ENCODE measurements at places on chromosomes 3 and 15. TPM values are rescaled to one million over a fixed set of nuclear protein-coding genes. Genes with fewer than 3 reads are reported as not detected.

DNA sequence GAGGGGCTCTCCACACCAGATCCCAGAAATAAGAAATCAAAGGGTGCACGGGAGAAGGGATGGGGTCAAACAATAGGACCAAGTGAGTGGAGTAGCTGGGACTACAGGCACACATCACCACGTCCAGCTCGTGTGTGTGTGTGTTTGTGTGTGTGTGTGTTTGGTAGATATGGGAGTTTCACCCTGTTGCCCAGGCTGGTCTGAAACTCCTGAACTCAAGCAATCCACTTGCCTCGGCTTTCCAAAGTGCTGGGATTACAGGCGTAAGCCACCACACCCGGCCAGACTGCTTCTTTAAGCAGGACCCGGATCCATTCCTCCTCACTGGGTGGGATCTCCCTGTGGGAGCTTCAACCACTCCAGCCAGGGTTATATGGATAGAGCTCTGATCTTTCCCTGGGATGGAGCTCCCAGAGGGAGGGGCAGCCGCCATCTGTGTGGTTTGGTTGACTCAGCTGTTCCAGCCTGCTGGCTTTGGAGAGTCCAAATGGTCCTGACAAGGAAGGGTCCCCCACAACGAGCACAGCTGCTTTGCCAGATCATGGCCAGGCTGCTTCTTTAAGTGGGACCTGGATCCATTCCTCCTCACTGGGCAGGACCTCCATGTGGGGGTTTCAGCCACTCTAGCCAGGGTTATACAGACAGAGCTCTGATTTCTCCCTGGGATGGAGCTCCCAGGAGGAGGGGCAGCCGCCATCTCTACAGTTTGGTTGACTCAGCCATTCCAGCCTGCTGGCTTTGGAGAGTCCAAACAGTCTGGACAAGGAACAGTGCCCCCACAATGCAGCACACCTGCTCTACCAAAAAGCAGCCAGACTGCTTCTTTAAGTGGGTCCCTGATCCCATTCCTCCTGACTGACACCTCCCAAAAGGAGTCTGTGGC, 9.1 kb upstream of the AVEN start:
- DNase-seq, result no peak

GRCh38 chr3:150898046-150898754, 7.0 kb downstream of the MINDY4B start:
- no peak for DNase-seq

DNA sequence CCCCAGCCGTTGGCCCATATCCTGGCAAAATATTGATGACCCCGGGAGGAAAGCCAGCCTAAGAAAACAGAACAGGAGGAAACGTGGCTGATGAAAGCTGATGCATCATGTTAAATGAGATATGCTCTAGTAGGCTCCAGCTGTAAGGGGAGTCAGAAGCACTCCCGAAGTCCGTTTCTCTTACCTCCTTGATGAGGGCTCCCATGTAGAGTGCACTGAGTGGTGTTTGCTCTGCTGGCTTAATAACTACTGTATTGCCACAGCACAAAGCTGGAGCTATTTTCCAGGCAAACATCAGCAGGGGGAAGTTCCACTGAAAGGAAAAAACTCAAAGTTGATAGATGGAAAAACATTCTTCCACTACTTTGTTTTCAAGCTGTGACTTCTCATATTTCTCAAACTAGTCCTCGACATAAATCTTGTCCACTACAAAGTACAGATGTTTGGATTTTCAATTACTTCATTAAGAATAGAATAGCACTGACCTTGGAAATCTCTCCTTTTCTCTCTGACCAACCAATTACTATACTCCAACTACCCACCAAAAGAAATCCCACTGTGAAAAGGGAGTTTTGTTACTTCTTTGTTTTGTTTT, 72.7 kb downstream of the ALDH1A2 start:
- no peak for DNase-seq

GRCh38 chr3:194320744-194321243, 30.3 kb downstream of the CPN2 start:
- DNase-seq, result no peak

DNA sequence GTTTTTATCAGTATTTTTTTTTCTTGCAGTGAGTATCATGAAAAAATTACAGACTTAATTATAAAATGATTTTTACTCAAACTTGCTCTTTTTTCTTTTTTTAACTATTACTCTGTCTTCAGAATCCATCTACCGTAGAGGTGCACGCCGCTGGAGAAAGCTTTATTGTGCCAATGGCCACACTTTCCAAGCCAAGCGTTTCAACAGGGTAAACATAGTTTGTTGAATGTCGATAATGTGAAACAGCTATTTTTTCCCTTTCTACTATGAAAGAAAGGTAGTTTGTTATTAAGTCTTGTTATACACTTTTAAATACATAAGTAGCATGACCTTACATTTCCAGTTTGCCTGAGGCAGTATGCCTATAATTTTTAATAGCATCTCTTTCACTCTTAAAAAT, 45.6 kb downstream of the PRKCI start:
- DNase-seq, result no peak

DNA sequence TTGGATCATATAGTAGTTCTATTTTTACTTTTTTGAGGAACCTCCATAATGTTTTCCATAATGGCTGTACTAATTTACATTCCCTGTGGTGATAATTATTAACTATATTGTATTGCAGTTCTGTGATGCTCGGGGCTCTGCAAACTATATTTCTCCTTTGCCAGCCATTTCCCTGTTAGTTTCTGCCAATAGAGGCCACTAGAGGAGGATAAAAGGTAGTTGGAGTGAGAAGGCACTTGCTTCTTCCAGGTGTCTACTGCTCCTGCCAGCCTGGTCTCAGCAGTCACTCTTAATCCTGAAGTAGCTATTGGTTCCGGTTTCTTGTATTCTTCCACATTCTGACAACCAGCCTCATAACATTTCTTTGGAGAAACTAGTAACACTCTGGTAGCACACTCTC, 233.9 kb upstream of the GBE1 start:
- DNase-seq, result no peak

GRCh38 chr3:172622916-172623700, 87.8 kb downstream of the NCEH1 start:
- no peak for DNase-seq

DNA sequence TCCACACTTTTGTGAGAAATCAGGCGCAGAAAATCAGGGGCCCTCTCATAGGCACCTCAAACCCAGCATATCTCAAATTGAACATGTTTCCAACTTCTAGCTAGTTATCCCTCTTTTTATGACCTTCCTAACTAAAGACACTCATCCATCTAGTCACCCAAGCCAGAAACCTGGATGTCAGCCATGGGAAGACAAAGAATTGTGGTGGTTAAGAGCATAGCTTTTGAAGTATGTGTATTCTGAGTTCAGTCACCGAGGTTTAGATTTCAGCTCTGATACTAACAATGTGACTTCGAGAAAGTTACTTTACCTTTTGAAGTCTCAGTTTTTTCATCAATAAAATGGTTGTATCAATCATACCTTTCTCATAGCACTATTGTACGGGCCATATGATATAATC, 495.5 kb downstream of the NLGN1 start:
- no peak for DNase-seq

GRCh38 chr3:127092776-127093175, 100.2 kb upstream of the PRR23E start:
- DNase-seq, result no peak

The CIP2A gene
- 38.0 TPM for total RNA-seq

The ALDH1L1 gene
- total RNA-seq, result 1.6 TPM

The AMIGO3 gene
- total RNA-seq, result 2.9 TPM

The TTLL13 gene
- not detected for total RNA-seq

The ACTRT3 gene
- 5.9 TPM for total RNA-seq

The POLR2H gene
- total RNA-seq, result 118 TPM

The LMAN1L gene
- total RNA-seq, result not detected
